Neural crest cell (in vitro differentiated cells): ENCODE measurements at places on chromosomes 1 and 21. TPM values are rescaled to one million over a fixed set of nuclear protein-coding genes. Genes with fewer than 3 reads are reported as not detected.

RBP7 gene
- total RNA-seq: not detected in 2 replicates

ABCD3 gene
- total RNA-seq: 35.0 and 36.4 TPM in 2 replicates

AGMAT gene
- 1.2 and 1.4 TPM in 2 replicates for total RNA-seq

NPHS2 gene
- total RNA-seq: not detected in 2 replicates

AMY1A gene
- total RNA-seq: not detected in 2 replicates

SLC30A10 gene
- 0.63 and 0.73 TPM in 2 replicates for total RNA-seq

ADCY10 gene
- 0.66 TPM in 1 of 2 replicates, not detected in the other for total RNA-seq

FCRL6 gene
- not detected in 2 replicates for total RNA-seq

ACAP3 gene
- 111 and 124 TPM in 2 replicates for total RNA-seq

UBE4B gene
- 72.8 and 74.4 TPM in 2 replicates for total RNA-seq

KRTAP7-1 gene
- not detected in 2 replicates for total RNA-seq

PDXK gene
- total RNA-seq: 59.3 and 67.3 TPM in 2 replicates

PLEKHA6 gene
- total RNA-seq: 4.0 and 4.5 TPM in 2 replicates

PLPP3 gene
- 21.2 and 24.7 TPM in 2 replicates for total RNA-seq

LORICRIN gene
- total RNA-seq: not detected in 2 replicates

GCSAML gene
- total RNA-seq: not detected in 2 replicates

SLC9C2 gene
- total RNA-seq: 0.12 TPM in 1 of 2 replicates, not detected in the other

CELA2A gene
- not detected in 2 replicates for total RNA-seq

FASLG gene
- not detected in 2 replicates for total RNA-seq

MROH9 gene
- total RNA-seq: not detected in 2 replicates

OR6N1 gene
- not detected in 2 replicates for total RNA-seq

ZDHHC18 gene
- total RNA-seq: 41.7 and 44.3 TPM in 2 replicates

HSPB7 gene
- total RNA-seq: not detected in 2 replicates

PAQR6 gene
- 15.8 and 17.1 TPM in 2 replicates for total RNA-seq

CCDC181 gene
- 7.5 TPM in 2 replicates for total RNA-seq

TFAP2E gene
- 0.43 and 0.61 TPM in 2 replicates for total RNA-seq
